ENCODE measurements at places on chromosomes 2 and 18. TPM values are rescaled to one million over a fixed set of nuclear protein-coding genes. Genes with fewer than 3 reads are reported as not detected.

The SCN3A gene
- 0.87 TPM for polyA plus RNA-seq

The MAP3K19 gene
- polyA plus RNA-seq, result not detected

The FZD7 gene
- polyA plus RNA-seq, result 2.4 TPM

The DRC1 gene
- not detected for polyA plus RNA-seq

The ANXA4 gene
- 155 TPM for polyA plus RNA-seq

The IL36RN gene
- polyA plus RNA-seq, result not detected

The WDR7 gene
- 5.4 TPM for polyA plus RNA-seq

The NT5DC4 gene
- not detected for polyA plus RNA-seq

The TLK1 gene
- 18.0 TPM for polyA plus RNA-seq

Measured in sigmoid colon (tissue), 7 donors.